K562 (cell line): ENCODE measurements at places on chromosomes 4 and X. TPM values are rescaled to one million over a fixed set of nuclear protein-coding genes. Genes with fewer than 3 reads are reported as not detected.

The SORCS2 gene
- total RNA-seq, result 0.04 TPM in 1 of 2 replicates, not detected in the other

The ZNF157 gene
- total RNA-seq, result not detected in 2 replicates

The LNX1 gene
- total RNA-seq, result 2.5 and 2.8 TPM in 2 replicates

The CLTRN gene
- 0.18 and 0.25 TPM in 2 replicates for total RNA-seq

The JCHAIN gene
- 0.27 and 0.33 TPM in 2 replicates for total RNA-seq

The SPANXB1 gene
- total RNA-seq, result not detected in 2 replicates

The HELQ gene
- 11.0 and 13.5 TPM in 2 replicates for total RNA-seq

The SERTM2 gene
- not detected in 2 replicates for total RNA-seq

The GLA gene
- 54.0 and 56.5 TPM in 2 replicates for total RNA-seq

The TAF7L gene
- not detected in 2 replicates for total RNA-seq

The VCX gene
- 9.0 and 11.9 TPM in 2 replicates for total RNA-seq

DNA sequence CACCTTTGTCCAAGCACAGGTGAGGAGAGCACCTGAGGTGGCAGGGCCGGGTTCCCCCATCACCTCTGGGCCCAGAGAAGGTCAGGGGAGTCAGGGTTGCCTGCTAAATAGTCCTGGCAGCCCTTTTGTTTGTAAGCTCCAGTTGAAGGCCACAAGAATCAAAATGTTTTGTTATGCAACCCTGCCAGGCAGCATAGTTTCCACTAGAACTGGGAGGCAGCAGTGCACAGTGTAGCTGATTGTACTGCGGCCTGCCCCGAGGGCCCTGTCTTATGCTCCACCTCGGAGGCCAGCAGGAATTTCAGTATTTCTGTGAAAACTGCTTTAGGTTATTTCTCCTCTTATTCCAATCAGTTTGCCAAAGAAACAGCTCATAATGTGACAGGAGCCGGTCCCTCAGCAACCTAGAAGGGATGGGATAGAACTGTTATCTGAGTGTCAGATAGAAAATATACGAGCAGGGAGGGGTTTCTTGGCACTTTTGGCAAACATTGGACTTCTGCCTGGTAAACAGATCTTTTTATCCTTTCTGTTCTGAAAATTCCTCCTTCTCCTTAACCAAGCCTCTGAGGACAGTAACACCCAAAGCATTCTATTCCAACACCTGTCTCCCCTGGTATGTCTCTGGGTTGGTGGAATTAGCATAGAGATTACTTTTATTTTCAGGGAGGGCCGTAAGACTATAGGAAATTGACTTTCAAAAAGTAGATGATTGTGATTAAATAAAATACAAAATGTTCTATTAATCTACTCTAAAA is 93.6 kb downstream of the LNX1 start:
- no peaks in the 10 kb centered on the region for H3K27me3 ChIP-seq
- H3K36me3 ChIP-seq, result no peaks in the 10 kb centered on the region
- H3K27ac ChIP-seq, result no peak overlapping the region
- H3K4me1 ChIP-seq, result no peaks in the 10 kb centered on the region

DNA sequence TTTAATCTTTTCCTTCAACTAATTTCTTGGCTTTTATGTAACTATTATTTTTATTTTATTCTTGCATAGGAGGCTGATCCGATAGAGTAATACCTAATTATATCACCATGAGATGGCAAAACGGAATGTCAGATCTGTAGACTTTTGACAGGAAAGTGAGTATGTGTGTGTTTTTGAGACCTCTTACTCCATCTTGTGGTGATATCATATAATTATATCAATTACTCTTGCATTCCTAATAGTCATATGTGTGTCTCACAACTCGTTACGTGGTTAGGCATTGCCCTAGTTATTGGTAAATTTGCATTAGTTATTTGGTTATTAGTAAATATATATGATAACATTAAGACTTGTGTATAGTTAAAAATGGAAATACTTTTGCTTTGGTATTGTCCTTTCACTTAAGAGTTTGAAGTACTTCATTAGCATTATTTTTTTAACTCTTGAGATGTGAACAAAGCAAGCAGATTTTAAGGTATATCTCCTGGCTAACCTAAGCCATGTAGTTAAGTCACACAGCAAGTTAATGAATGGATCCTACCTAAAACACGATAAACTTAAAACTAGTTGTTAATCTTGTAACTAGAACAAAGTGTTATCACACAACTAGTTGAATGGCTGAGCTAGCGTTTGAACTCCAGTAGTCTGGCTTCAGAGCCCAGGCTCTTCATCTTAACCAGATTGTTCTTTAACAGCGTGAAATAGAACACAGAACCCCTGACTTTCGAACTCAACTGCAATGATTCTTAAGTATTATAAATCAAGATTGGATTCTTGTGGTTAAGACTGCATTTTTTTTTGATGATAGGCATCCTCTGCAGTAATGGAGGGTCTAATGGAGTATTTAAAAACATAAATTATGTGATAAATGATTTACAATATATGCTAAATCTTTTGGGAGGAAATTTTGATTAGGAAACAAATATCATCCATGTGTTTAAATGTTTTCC is 67.1 kb downstream of the PGRMC2 start:
- H3K36me3 ChIP-seq, result no peaks in the 10 kb centered on the region
- H3K27me3 ChIP-seq, result no peaks in the 10 kb centered on the region
- DNase-seq, result peak; percentile 21
- no peak overlapping the region for H3K27ac ChIP-seq
- H3K4me1 ChIP-seq, result no peaks in the 10 kb centered on the region

DNA sequence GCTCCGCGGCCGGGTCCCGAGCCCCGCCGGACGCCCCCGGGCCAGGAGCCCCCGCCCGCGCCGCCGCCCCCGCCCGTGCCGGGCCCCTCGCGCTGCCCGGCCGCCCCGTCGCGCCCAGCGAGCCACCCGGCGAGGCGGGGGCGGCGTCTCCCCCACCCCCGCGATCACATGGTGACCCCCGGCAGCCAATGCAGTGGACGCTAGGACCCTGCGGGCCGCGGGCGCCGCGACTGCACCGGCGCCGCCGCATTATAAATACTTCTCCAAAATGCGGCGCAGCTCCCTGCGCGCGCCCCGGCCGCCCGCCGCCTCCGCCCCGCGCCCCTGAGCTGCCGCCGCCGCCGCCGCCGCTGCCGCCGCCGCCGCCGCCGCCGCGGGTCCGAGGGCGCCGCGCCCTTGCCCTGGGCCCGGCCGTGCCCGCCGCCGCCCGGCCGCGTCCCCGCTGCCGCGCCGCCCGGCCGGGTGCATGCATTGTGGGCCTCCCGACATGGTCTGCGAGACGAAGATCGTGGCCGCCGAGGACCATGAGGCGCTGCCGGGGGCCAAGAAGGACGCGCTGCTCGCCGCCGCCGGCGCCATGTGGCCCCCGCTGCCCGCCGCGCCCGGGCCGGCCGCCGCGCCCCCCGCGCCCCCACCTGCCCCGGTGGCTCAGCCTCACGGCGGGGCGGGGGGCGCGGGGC is at the start of gene NAT8L:
NAT8L (plus strand) TSS at position 282 of the 680 bp plus-strand sequence; CDS start at position 467, 185 bp downstream.
- no peak within 1 kb of the TSS for H3K27ac ChIP-seq
- H3K4me1 ChIP-seq, result peaks cover 54% of the 10 kb centered on the region
- H3K4me3 ChIP-seq, result peak within 1 kb of the TSS; percentile 53
- peak; percentile 83 for DNase-seq

DNA sequence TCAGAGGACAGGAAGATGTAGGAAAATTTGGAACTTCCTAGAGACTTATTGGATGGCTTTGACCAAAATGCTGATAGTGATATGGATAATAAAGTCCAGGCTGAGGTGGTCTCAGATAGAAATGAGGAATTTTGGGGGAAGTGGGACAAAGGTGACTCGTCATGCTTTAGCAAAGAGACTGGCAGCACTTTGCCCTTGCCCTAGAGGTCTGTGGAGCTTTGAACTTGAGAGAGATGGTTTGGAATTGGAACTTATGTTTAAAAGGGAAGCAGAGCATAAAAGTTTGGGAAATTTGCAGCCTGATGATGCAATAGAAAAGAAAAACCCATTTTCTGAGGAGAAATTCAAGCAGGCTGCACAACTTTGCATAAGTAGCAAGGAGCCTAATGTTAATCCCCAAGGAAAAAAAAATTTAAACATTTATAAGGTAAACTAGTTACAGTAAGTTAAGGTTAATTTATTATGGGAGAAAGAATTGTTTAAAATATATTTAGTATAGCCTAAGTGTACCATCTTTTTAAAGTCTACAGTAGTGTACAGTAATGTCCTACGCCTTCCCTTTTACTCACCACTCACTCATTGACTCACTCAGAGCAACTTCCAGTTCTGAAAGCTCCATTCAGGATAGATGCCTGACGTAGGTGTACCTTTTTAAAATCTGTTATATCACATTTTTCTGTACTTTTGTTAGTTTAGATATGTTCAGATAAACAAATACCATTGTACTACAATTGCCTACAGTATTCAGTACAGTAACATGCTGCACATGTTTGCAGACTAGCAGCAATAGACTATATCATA is 101.2 kb downstream of the FAM13A start:
- H3K36me3 ChIP-seq, result no peaks in the 10 kb centered on the region
- H3K4me1 ChIP-seq, result no peaks in the 10 kb centered on the region; the same call in 2 of the 3 replicates
- no peak overlapping the region for H3K27ac ChIP-seq
- H3K27me3 ChIP-seq, result no peaks in the 10 kb centered on the region
- no peak overlapping the region for H3K4me3 ChIP-seq

DNA sequence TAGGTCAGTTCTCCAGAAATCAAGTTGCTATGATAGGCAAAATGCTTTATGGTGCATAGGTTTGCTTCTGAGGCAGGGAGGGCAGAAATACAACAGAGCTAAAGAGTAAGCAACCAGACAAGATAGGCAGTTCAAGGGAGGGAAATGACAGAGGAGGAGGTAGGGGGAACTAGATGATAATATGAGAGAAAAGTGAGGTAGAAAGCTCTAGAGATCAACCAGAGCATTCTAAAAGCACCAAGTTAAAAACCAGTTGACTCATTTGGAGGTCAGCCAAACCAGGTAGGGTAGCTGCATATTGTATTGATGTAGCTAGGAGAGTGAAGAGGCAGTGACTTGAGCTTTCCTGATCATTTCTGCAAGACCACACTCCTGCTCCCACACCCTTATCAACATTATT is 49.0 kb upstream of the SLC16A2 start:
- no peaks in the 10 kb centered on the region for H3K36me3 ChIP-seq
- DNase-seq, result no peak
- H3K27ac ChIP-seq, result no peak overlapping the region
- no peaks in the 10 kb centered on the region for H3K27me3 ChIP-seq
- no peaks in the 10 kb centered on the region for H3K4me1 ChIP-seq

GRCh38 chr4:51835855-51836254 is 7.1 kb upstream of the DCUN1D4 start:
- no peaks in the 10 kb centered on the region for H3K36me3 ChIP-seq
- H3K4me1 ChIP-seq, result peaks cover 3% of the 10 kb centered on the region; the same call in 1 of the 3 replicates
- no peak for DNase-seq
- 0 out of 3 replicates have a peak, but pooled peaks cover 2% of the 10 kb centered on the region for H3K27me3 ChIP-seq
- no peak overlapping the region for H3K27ac ChIP-seq

GRCh38 chrX:112341598-112341997 is 259.0 kb upstream of the TRPC5 start:
- DNase-seq, result no peak
- no peaks in the 10 kb centered on the region for H3K36me3 ChIP-seq
- no peak overlapping the region for H3K4me3 ChIP-seq
- no peak overlapping the region for H3K27ac ChIP-seq

DNA sequence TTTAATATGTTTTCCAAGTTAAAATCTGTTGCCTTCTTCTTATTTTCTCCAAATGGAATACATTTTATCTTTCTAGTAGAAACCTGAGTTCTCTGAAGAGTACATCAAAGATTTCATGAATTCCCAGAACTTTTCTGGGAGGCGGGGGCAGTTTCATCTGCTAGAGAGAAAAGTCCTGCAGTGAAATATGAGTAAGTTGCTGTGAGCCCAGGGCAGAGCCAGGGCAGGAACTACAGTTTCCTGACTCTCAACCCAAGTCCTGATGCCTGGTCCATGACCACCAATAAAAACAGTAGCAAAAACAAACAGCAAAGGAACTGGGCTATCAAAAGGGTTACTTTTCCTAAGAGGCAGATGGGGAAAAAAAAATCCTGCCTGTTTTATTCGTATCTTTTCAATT is 239.4 kb upstream of the CTSO start:
- H3K27me3 ChIP-seq, result no peaks in the 10 kb centered on the region
- H3K4me1 ChIP-seq, result no peaks in the 10 kb centered on the region
- no peak overlapping the region for H3K4me3 ChIP-seq
- no peak overlapping the region for H3K27ac ChIP-seq
- no peak for DNase-seq

DNA sequence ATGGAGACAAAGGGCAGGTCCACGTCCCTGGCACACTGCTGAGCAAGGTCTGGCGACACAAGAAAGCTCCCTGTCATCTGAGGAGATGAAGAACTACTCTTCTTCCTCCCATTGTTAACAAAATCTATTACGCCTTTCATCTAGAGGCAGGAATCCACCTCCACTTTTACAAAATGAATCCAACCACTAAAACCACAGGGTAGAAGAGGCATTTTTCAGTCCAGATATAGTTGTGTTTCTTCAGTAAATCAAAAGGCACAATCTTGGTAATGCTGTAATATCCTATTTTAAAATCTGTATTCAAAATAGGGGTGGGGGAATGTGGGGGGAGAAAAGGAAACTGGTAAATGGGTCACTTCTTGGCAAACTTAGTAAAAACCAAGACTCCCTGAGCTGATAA is 101.4 kb downstream of the CDS1 start:
- no peak for DNase-seq
- H3K36me3 ChIP-seq, result no peaks in the 10 kb centered on the region
- no peak overlapping the region for H3K27ac ChIP-seq
- no peaks in the 10 kb centered on the region for H3K4me1 ChIP-seq

- no peaks in the 10 kb centered on the region for H3K36me3 ChIP-seq
- DNase-seq, result no peak
- no peaks in the 10 kb centered on the region for H3K27me3 ChIP-seq
- H3K27ac ChIP-seq, result no peak overlapping the region
- no peaks in the 10 kb centered on the region for H3K4me1 ChIP-seq
Observed at GRCh38 chr4:165766018-165766417, 107.0 kb upstream of the TLL1 start.

DNA sequence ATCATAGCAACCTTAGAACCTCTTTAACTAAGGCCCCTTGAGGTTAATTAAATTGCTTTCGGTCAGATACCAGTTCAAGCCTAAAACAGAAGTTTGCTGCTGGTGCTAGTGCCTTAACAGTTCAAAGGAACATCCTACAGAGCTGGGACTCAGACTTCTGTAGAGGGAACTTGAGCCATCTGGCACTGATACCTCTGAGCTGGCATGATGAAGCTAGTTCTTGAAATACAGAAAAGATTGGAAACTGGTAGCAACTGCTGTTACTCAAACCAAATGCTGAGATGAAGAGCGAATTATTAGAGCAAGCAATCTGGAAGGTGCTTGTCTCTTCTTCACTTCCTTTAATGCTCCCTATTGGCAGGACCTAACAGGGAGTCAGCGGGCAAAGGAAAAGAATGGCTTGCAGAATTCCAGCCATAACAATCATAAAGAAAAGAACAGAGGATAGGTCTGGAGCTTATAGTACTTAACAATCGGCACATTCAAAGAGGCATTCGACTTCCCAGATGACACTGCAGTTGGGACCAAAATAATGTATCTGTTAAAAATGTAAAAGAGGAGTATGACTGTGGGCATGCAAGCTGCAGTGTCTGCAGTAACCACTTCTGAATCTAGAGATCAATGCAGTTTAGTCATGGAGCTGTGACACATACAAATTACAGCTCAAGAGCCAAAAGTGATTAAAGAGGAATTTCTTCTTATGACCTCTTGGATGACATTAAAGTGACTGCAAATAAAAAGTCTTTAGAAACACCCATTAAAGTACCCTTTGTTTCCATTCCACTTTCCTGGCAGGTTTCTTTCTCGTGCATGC is 298.9 kb downstream of the PDGFC start:
- no peaks in the 10 kb centered on the region for H3K27me3 ChIP-seq
- no peak overlapping the region for H3K27ac ChIP-seq
- H3K4me1 ChIP-seq, result no peaks in the 10 kb centered on the region
- no peak overlapping the region for H3K4me3 ChIP-seq
- DNase-seq, result no peak
- no peaks in the 10 kb centered on the region for H3K36me3 ChIP-seq

GRCh38 chrX:140767646-140768045 is 58.1 kb downstream of the LINC00632 start:
- H3K27ac ChIP-seq, result no peak overlapping the region
- DNase-seq, result no peak
- no peaks in the 10 kb centered on the region for H3K36me3 ChIP-seq
